Left lung (tissue), 14 donors: ENCODE measurements at places on chromosomes 1 and 21.

DNA sequence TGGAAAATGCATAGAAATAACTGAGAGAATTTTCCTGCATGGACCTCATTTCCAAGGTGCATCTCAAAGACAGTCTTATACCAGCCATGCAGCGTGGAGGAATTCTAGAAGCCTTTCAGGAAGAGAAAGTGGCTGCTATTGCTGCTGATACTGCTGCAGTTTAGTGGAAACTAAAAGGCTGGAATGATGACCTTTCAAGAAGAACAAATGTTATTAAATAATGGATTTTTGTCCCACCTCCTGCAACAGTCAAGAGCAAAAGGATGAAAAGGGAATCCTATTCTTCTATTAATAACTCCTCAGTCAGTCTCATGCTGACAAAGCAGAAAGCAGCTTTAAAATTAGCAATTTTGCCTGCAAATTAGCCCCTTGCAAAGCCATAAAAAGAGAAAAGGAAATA lies 68.2 kb upstream of the C1orf87 start:
- H3K4me1 ChIP-seq: no peaks in the 10 kb centered on the region
- no peaks in the 10 kb centered on the region for H3K36me3 ChIP-seq
- no peak for DNase-seq
- H3K4me3 ChIP-seq: no peak overlapping the region
- no peaks in the 10 kb centered on the region for H3K27me3 ChIP-seq
- H3K27ac ChIP-seq: no peak overlapping the region

DNA sequence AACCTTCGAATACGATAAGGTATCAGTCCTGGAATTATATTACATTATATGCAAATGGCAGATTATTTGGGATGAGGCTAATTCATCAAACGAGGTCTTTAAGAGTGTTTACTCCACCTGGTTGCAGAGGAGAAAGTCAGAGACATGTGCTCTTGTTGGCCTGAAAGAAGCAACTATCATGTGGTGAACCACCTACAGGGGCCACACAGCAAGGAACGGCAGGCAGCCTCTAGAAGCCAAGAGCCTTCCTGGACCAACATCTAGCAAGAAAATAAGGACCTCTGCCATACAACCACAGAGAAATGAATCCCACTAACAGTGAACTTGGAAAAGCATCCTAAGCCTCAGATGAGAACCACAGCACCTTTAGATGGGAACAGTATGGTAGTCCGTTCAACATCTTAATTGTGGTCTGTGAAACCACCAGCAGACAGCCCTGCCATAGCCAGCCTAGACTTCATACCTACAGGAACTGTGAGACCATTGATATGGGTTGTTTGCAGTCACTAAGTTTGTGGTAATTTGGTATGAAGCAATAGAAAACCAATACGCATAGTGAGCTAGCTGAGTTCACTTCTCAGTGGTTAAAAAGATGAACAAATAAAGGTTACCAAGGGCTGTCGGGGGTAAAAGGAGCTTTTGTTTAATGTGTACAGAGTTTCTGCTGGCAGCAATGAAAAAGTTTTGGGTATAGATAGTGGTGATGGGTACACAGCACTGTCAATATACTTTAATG lies 345.7 kb upstream of the RUNX1 start:
- no peaks in the 10 kb centered on the region for H3K4me1 ChIP-seq
- H3K27ac ChIP-seq: no peak overlapping the region
- no peak overlapping the region for H3K4me3 ChIP-seq
- H3K36me3 ChIP-seq: no peaks in the 10 kb centered on the region

DNA sequence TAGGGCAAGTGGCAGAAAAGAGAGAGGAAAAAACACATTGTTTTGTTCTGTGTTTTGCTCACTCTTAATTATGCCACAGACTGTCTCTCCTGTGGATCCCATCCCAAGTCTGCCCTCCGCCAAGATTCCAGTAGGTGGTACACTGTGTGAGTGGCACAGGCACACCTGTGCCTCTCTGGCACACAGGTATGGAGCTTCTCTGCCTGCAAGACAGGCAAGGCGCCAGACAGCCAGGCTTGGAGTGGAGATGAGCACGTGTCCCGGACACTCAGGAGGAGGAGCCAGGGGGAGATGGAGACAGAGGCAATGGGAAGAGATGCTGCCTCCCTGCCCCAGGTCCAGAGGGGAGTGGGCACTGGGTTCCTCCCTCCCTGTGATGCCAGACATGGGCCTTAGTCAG lies 6.5 kb upstream of the GRIK3 start:
- H3K36me3 ChIP-seq: no peaks in the 10 kb centered on the region
- peaks cover 32% of the 10 kb centered on the region for H3K27me3 ChIP-seq
- no peak overlapping the region for H3K27ac ChIP-seq

- no peak overlapping the region for H3K27ac ChIP-seq
- no peak overlapping the region for H3K4me3 ChIP-seq
- no peaks in the 10 kb centered on the region for H3K4me1 ChIP-seq
- no peaks in the 10 kb centered on the region for H3K36me3 ChIP-seq
- DNase-seq: no peak
- H3K27me3 ChIP-seq: no peaks in the 10 kb centered on the region
Measured at GRCh38 chr1:176837708-176838107, 326.8 kb downstream of the ASTN1 start.

GRCh38 chr1:42317308-42317707 lies 17.7 kb downstream of the FOXJ3 start:
- no peak overlapping the region for H3K4me3 ChIP-seq
- DNase-seq: no peak
- no peak overlapping the region for H3K27ac ChIP-seq
- peaks cover 16% of the 10 kb centered on the region for H3K4me1 ChIP-seq
